ENCODE measurements at places on chromosomes 11 and 22. TPM values are rescaled to one million over a fixed set of nuclear protein-coding genes. Genes with fewer than 3 reads are reported as not detected.

DNA sequence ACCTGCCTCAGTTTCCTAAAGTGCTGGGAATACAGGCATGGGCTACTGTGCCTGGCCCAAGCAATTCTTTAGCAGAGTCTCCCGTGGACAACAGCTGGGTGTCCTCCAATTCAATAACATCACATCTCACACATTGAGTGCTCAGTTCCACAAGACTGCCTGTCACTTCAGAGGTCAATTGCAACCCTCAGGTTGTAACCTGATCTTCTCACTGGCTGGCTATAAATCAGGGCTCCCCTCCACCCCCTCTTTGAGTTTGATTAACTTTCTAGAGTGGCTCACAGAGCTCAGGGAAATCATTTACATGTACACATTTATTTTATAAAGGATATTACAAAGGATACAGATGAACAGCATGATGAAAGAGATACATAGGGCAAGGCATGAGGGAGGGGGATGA, 68.1 kb downstream of the MCHR1 start:
- peaks cover 2% of the 10 kb centered on the region for H3K36me3 ChIP-seq
- H3K27ac ChIP-seq: no peak overlapping the region
- no peak overlapping the region for H3K4me3 ChIP-seq
- H3K27me3 ChIP-seq: peaks cover 2% of the 10 kb centered on the region

DNA sequence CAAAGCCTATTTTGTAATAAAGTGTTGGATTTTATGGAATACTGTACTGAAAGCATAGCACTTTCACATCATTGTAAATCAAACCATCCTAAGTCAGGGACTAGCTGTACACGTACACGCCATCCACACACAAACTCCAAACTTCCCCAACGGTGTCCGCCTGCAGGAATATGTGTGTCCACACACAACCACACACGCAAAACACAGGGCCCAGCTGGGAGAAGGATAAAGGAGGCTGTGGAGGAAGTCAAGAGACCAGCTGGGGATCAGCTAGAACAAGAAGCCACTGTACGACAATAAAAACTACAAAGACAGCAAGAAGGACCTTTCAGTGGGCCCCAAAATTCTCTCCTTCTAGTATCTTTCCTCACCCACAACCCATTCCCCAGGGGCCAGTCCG, 1.6 kb downstream of the TRIM29 start:
- no peak for DNase-seq
- H3K27me3 ChIP-seq: peaks cover 6% of the 10 kb centered on the region
- H3K36me3 ChIP-seq: no peaks in the 10 kb centered on the region
- no peak overlapping the region for H3K27ac ChIP-seq

GRCh38 chr11:120096369-120097191, 41.3 kb downstream of the TRIM29 start:
- no peaks in the 10 kb centered on the region for H3K4me1 ChIP-seq
- H3K4me3 ChIP-seq: no peak overlapping the region
- no peak for DNase-seq
- H3K27me3 ChIP-seq: no peaks in the 10 kb centered on the region

Gene MUC15
- not detected for total RNA-seq
